ENCODE measurements at places on chromosomes 3 and 15.

DNA sequence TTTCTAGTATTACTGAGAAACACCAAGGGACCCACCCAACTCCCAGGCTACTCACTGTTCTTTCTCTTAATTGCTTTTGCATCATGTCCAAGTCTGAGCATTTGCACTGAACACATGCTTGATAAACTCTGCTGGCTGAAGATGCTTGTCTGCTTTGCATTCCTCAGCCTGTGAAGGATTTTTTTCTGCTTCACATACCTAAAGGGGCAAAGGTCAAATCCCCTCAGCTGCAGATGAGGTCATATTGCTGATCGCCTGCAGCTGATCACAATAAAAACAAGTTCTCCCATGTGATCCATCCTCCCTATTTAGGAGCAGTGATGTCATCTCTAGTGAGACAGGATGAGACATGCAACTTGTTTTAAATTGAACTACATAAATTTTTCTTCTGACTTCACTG, 84.6 kb upstream of the DCBLD2 start:
- DNase-seq = no peak

- DNase-seq = no peak
Observed at GRCh38 chr3:142251951-142252350, 26.6 kb upstream of the GK5 start.

- no peak for DNase-seq
Observed at GRCh38 chr3:51382947-51383578, 2.0 kb upstream of the MANF start.

GRCh38 chr3:156478891-156479290, 76.0 kb downstream of the SSR3 start:
- no peak for DNase-seq

GRCh38 chr3:115217678-115218451, 70.8 kb upstream of the ZBTB20 start:
- DNase-seq = no peak

- DNase-seq = no peak
Observed at GRCh38 chr3:192890347-192891335, 27.0 kb downstream of the MB21D2 start.

GRCh38 chr15:62462721-62463120, 297.6 kb upstream of the C2CD4B start:
- no peak for DNase-seq

DNA sequence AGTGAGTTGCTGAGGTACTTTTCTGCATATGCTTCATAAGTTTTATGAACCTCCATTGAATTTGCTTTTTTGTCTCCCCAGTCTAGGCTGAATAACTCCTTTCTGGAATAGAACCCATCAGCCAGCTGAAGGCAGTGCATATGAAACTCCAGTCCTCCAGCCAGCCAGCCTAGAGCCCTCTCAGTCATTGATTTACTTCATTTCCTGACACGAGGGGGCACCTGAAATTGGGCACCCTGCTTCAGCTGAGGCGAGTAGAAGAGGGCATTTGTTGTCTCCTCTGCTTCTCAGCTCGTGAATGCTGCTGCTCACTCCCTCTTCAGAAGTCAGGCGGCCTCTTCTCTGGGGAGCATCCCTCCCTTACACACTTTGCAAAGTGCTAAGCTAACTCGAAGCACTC, 32.5 kb downstream of the CHST2 start:
- no peak for DNase-seq

GRCh38 chr3:186362988-186363387, 954 bp upstream of the DGKG start:
- DNase-seq = no peak

DNA sequence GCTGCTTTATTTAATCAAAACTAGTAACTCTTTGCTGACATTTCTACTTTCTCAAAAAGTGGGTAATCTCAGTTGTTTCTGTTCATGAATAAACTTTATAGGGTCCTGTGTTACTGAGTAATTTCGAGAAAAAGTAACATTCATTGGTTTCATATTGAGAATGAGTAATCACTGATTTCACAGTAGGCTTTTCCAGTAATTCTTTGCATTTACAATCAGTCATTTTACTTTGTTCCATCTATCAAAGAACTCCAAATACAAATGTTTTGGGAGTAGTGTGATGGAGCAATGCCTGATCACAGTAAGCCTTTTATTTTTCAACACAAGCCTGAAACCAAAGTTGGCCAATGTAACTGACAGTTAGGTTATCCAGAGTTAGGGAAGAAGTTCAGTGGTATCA, 353.6 kb downstream of the ULK4 start:
- DNase-seq = no peak
